ENCODE measurements at places on chromosomes 2 and 18.
A peak's percentile ranks its signal among the peaks of the same experiment; 100 is the strongest.

GRCh38 chr2:220279840-220280239 lies 652.4 kb downstream of the SLC4A3 start:
- no peak for DNase-seq

DNA sequence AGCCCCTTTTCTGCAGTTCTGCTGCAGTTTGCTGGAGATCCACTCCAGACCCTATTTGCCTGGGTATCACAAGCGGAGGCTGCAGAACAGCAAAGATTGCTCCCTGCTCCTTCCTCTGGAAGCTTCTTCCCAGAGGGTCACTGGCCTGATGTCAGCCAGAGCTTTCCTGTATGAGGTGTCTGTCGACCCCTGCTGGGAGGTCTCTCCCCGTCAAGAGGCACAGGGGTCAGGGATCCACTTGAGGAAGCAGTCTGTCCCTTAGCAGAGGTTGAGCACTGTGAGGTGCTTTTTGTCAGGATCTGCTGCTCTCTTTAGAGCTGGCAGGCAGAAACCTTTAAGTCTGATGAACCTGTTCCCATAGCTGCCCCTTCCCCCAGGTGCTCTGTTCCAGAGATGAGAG lies 42.0 kb upstream of the MYL1 start:
- no peak for DNase-seq

GRCh38 chr2:218979846-218980734 lies 4.9 kb downstream of the FEV start:
- DNase-seq, result peak; percentile 83

GRCh38 chr2:204948024-204948763 lies 402.9 kb downstream of the PARD3B start:
- no peak for DNase-seq

All from K562 (cell line).